ENCODE measurements at places on chromosomes 7 and 10.
A peak's percentile ranks its signal among the peaks of the same experiment; 100 is the strongest.

- DNase-seq, result no peak
These were observed 32.0 kb upstream of the NRG3 start for GRCh38 chr10:81843042-81843441.

GRCh38 chr10:4217187-4217586 is 432.2 kb upstream of the KLF6 start:
- no peak for DNase-seq

GRCh38 chr10:30151581-30152389 is 92.4 kb upstream of the JCAD start:
- peak; percentile 57 for DNase-seq

DNA sequence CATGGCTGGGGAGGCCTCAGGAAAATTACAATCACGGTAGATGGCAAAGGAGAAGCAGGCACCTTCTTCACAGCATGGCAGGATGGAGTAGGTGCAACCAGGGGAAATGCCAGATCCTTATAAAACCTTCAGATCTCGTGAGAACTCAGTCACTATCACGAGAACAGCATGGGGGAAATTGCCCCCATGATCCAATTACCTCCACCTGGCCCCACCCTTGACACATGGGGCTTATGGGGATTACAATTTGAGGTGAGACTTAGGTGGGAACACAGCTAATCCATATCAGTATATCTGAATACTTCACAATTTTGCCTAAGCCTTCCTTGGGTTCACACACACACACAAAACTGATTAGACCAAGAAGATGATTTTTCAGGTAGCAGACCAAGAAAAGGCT is 145.1 kb upstream of the COL1A2 start:
- DNase-seq, result no peak

DNA sequence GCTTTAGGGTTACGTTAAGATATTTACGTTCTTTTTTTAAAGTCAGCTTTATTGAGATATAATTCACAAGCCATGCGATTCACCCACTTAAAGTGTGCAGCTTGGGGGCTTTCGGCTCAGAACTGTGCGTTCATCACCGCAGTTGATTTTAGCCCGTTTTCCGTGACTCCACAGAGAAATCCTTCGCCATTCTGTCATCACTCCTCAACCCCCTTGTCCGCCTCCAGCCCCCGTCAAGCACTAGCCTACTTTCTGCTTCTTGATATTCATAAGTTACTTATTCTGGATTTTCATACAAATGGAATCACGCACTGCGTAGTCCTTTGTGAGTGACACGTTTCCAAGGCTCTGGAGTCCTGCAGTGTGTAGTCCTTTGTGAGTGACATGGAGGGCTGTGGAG is 20.4 kb downstream of the FAM20C start:
- DNase-seq, result no peak

DNA sequence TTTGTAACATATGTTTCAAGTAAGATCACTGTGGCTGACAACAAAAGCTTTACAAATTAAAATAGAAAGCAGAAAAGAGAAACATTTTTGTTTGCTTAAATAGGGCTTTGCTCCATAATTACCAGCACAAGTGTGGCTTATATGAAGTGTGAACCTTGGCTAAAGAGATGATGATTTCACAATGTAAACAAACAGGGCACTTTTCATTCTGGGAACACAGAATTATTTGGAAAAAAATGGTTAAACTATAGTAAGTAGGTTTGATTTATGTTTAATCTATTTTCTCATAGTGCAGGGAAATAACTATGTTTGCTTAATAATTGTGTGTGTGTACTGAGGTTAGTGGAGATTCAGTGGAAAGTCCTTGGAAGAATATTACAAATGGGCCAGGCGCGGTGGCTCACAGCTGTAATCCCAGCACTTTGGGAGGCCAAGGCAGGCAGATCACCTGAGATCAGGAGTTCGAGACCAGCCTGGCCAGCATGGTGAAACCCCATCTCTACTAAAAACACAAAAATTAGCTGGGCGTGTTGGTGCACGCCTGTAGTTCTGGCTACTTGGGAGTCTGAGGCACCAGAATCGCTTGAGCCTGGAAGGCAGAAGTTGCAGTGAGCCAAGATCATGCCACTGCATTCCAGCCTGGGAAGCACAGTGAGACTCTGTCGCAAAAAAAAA is 19.1 kb upstream of the OTUD1 start:
- no peak for DNase-seq

GRCh38 chr7:100064162-100064561 is 14.6 kb downstream of the ZSCAN21 start:
- DNase-seq, result no peak

- no peak for DNase-seq
These were observed 3.0 kb upstream of the EBF3 start for GRCh38 chr10:129966889-129967578.

GRCh38 chr10:28754930-28755718 is 77.8 kb downstream of the BAMBI start:
- no peak for DNase-seq

- DNase-seq, result no peak
These were observed 173.6 kb downstream of the ARHGAP12 start for GRCh38 chr10:31754803-31755624.

- DNase-seq, result peak; percentile 73
These were observed 116.2 kb upstream of the AFAP1L2 start for GRCh38 chr10:114520453-114520852.

DNA sequence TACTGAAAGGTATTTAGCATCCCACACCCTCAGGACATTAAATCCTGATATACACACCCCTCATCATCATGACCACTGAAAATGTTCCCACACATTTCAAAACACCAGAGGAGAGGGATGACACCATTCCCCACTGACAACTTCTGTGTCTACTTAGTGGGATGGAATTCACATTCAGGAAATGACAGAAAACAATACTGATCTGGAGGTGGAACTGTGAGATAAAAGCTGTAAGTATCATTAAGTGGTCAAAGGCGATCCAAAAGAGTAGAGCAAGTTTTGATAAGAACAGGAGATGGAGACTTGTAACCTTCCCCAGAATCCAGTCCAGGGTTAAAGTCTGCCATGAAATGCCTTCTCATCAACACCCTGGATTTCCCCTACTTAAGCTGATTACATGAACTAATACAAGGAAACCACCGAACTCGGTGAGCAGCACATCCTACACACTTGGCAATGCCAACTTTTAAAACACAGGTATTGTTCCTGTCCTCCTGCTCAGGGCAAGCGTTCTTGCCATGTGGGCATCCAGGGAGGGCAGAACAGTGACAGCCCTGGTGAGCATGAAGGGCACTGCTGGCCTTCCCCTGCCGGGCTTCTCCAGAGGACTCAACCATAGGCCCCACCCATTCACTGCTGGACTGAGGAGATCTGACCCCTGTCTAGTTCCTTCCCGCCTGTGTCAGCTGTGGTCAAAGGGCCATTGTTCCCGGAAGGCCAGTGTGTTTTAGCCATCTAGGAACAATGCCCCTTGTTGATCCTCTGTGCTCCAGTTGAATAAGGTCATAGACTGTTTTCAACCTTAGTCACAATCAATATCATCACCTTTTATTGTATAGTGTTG is 85.0 kb downstream of the SGMS1 start:
- DNase-seq, result no peak

- DNase-seq, result no peak
These were observed 28.5 kb downstream of the BTBD16 start for GRCh38 chr10:122299423-122300075.

DNA sequence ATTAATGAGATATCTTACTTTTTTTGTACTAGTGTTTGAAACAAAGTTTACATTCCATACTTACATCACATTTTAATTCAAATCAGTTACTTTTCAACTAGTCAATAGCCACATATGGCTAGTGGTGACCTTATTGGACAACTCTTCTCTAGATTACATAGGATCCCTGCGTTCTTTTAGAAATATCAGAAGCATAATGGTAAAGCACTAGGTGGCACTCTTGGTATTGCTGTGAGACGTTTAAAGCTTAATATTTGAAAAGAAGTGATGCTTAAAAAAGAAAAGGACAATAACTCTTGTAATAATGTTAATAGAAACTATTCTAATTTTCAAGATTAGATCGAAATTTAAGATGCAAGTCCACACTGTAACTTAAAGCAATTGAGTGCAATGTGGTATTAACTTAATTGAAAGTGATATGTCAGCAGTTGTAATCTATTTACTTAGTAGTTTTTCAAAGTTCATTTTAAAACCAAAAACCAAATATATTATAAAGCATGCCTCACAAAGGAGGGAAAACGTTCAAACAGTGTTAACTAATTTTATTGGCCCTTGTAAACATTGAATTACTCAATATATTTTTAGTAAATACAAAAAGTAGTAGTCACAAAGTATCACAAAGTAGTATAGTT is 339.1 kb downstream of the ATRNL1 start:
- DNase-seq, result no peak

DNA sequence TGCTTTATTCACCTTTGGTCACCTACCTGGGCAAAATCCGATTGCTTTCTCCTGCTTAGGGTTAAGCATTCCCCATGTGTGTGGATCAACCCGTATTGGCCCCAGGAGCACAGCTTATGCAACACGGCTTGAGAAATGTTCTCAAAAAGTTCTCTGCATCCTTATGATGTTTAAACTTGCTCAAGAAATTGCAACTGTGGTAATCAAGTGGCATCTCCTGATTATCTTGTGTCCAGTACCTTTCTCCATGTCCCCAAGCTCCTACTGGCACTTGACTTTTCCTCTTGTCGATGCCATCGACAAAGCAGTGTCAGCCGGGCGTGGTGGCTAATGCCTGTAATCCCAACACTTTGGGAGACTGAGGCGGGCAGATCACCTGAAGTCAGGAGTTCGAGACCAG is 4.7 kb upstream of the PKD2L1 start:
- DNase-seq, result no peak

DNA sequence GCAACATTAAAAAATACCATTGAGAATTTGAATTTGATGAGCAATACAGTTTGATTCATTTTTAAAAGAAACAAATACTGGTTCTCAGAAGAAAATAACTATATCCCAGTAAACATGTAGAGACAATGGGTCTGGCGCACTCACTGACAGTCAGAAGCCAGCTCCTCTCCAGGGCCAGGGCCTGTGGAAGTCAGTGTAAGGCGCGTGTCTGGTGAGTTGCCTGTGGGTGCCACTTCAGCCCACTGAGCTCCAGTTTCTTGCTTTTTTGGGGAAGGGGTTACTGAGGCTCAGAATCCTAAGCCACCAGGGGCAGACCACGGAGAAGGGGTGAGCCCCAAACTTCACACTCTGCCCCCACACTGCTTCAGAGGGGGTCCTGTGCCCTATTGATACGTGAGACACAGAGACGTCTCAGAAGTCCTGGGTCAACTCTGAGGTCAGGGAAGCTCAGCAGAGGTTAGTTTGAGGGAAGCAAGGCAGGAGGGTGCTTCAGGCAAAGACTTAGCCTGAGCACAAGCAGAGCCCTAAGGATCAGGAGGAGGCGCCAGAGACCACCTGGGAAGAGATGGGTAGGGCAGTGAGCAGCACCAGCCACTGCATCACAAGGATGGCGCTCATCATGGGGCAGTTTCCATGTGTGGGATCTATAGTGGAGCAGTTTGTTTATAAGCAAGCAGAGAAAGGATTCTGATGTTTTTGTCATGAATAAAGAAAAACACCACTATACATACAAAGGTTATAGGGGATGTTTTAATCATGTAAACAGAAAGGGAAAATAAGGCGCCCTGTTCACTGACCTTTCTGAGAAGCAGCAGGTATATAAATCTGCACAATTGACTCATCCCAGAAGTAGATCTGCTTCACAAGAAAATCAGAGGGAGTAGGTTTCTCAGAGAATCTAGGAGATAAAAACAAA is 95.7 kb downstream of the PKD1L1 start:
- DNase-seq, result no peak

DNA sequence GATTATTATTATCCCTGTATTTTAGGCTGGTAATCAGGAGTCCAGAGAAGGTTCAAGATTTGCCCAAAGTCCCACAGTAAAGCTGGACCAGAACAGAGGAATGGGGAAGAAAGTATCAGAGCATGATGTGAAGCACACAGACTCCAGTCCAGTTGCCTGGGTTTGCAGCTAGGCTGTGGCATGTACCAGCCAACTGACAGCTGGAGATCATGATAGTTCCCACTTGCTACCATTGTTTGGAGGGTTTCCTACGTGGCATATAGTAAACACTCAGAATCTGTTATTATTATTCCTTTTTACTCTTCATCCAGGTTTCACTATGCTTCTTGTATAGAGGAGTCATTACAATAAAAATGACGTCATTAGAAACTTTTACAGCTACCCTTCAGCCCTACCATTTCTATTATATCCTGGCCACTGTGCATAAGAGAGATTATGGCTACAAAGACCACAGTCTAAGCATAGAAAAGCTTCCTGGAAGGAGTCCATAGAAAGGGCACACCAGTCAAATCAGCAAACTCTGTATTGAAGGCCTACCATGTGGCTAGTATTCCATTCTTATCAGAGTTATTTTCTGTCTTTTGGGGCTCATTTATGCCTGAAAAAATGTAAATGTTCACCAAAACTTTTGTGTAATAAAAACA is 66.6 kb downstream of the MTPN start:
- no peak for DNase-seq

GRCh38 chr10:33370434-33370930 is 36.0 kb upstream of the NRP1 start:
- no peak for DNase-seq

DNA sequence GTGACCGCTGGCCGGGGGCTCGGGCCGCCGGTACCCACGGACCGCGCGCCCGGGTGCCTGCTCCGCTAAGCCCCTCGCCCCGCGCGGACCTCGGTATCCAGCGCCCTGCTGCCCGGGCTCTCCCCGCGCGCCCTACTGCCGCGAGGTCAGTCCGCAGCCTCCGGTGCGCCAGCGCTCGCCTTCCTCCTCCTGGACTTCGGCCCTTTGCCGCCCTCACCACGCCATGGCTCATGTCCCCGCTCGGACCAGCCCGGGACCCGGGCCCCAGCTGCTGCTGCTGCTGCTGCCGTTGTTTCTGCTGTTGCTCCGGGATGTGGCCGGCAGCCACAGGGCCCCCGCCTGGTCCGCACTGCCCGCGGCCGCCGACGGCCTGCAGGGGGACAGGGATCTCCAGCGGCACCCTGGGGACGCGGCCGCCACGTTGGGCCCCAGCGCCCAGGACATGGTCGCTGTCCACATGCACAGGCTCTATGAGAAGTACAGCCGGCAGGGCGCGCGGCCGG is 483 bp downstream of the GDF10 start:
- DNase-seq, result no peak

- no peak for DNase-seq
These were observed 30.1 kb upstream of the PRLHR start for GRCh38 chr10:118625504-118625903.

DNA sequence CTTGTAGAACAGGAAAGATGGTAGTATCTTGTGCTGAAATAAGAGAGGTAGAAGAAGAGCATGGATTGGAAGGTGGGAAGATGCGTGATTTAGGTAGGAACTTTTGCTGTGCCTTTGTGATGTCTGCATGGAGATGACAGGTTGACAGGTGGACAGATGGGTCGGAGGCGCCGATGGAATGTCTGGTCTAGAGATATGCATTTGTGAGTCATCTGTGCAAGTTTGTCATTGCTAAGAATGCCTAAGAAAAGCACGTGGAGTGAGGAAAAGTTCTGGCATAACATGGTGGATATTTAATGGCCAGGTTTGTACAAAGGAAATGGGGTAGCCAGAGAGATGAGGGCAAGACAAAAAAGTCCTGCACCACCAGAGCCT is 76.0 kb upstream of the ARMC3 start:
- no peak for DNase-seq

- no peak for DNase-seq
These were observed 137.5 kb downstream of the SNX10 start for GRCh38 chr7:26429168-26429567.

DNA sequence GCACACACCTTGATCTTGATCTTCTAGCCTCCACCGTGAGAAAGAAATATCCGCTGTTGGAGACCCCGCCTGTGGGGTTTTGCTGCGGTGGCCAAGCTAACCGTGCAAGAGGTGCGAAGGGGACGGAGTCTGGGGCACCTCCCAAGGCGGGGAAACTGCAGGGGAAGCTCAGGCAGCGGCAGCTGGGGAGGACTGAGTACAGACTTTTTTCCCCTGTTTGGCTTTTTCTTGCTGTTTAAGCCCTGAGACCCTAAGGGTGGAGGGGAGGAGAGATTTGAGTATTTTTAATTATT is 108.0 kb downstream of the DNAJB6 start:
- DNase-seq, result no peak
